Kidney glomerular epithelial cell (primary cell): ENCODE measurements at places on chromosomes 6 and 20.

- peak; percentile 39 for DNase-seq
These were observed 11.9 kb downstream of the TEAD3 start for GRCh38 chr6:35484921-35485392.

DNA sequence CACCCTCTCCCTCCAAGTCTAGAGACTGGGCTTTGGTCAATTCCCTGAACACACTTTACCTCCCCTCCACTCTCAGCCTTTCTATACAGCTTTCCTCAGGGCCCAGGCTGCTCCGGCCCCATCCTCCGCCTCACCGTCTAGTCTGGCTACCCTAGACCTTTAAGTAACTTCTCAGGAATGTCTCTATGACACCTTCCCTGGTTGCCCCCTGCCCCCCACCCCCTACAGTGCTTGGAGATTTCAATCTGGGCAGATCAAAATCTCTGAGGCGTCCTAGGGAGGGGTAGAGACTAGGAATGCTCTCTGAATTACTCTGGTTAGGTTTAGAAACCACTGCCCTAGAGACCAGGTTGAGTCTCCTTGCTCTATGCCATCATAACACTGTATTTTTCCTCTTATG is 6.1 kb downstream of the UBE2J1 start:
- peak; percentile 51 for DNase-seq

DNA sequence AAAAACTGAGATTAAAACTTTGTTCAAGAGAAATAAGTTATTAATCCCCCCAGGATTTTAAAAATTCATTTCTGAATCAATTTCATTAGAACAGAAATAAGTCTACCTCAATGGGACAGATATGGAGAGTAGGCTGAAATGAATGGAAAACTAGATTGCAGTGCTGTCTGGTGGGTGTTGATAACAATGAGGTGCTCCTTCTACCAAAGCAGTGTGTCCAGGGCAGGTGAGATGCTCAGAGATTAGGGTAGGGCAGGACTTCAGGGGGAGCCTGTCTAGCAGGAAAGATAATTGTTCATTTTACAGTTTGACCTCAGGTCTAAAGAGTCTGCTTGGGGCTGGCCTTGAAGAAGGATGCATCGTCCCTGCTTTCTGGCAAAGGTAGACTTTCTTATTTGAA is 38.0 kb upstream of the MYLIP start:
- DNase-seq: no peak

DNA sequence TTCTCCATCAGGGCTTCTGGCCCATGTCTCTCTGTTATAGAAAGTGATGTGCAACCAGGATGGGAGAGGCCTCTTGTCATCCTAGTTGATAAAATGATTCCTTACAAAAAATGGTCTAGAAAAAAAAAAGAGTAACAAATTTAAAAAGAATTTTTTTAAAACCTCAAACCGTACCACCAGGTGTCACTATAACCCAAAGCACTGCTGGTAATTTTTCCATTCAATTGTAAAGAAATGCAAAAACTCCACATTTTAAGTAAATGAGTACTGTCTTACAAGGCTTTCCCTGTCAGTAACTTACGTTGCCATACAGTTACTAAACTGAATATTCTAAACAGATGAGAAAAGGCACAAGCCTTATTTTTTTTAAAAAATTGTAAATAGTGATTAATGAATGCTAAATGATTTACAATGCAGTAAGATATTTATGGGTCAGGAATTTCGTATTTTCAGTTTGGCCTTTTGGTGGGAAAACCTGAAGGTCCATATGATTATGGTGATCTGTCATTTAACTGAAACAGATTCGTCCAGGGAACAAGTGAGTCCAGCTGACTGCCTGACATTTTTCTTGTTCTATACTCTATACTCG is 95.4 kb downstream of the OGFRL1 start:
- DNase-seq: peak; percentile 60
